ENCODE measurements at places on chromosomes 2 and 18. TPM values are rescaled to one million over a fixed set of nuclear protein-coding genes. Genes with fewer than 3 reads are reported as not detected.

FOXI3 gene
- polyA plus RNA-seq: 0.08 TPM

DNA sequence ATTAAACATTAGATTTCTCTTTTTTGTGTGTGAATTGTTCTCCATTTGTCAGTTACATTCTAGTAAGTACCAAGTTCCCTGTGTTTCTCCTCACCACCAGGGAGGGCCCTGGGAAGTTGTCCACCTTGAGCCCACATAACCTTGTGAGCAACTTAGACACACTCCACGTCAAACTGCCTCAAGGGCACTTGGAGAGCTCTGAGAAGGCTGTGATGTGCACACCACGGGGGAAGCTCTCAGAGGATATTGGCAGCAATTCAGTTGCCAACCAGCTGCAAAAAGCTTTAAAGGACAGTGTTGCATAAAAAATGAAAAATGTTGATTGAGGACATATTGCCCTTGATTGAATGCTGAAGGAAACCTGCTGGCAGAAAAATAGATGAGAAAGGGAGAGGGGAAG, 743.6 kb downstream of the RNF144A start:
- DNase-seq: no peak

DNA sequence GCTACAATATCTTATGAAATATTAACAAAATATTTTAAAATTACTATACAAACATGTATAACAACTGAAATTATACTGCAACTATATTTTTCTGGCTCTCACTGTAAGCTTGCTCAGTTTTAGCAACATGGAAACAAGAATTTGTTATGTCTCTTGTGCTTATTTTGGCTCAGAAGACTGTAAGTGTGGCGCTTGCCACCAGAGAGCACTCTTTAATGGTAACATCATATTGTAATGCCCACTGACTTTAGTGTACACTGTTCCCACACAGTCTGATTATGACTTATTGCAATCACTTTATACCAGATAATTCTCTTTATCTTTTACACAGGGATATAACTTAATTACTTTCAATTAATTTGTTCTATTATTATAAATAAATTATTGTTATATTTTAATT, 1500.6 kb upstream of the TMEFF2 start:
- no peak for DNase-seq

ASAP2 gene
- polyA plus RNA-seq: 57.5 TPM

- DNase-seq: no peak
Observed at GRCh38 chr2:132741754-132742153, 71.7 kb upstream of the LYPD1 start.

DNA sequence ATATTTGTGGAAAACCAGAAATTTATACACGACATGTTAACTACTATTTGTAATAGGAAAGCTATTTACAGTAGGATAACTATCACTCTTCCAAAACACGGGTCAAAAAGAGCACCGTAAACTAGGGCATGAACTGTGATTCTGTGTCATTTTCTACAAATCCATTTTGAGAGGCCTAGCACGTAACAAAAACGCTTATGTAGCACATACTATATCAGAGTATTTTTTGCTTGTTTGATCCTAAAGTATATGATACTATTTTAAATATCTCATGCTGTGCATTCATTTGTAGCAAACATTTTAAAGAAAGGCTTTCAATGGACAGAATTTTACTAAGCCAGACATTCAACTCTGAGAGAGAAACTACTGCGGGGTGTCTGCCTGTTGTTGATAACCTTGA, 45.1 kb downstream of the WDFY1 start:
- DNase-seq: no peak

GRCh38 chr2:164705412-164706167, 84.3 kb upstream of the GRB14 start:
- DNase-seq: no peak

- no peak for DNase-seq
Observed at GRCh38 chr18:59220784-59221765, 1.1 kb downstream of the GRP start.

DNA sequence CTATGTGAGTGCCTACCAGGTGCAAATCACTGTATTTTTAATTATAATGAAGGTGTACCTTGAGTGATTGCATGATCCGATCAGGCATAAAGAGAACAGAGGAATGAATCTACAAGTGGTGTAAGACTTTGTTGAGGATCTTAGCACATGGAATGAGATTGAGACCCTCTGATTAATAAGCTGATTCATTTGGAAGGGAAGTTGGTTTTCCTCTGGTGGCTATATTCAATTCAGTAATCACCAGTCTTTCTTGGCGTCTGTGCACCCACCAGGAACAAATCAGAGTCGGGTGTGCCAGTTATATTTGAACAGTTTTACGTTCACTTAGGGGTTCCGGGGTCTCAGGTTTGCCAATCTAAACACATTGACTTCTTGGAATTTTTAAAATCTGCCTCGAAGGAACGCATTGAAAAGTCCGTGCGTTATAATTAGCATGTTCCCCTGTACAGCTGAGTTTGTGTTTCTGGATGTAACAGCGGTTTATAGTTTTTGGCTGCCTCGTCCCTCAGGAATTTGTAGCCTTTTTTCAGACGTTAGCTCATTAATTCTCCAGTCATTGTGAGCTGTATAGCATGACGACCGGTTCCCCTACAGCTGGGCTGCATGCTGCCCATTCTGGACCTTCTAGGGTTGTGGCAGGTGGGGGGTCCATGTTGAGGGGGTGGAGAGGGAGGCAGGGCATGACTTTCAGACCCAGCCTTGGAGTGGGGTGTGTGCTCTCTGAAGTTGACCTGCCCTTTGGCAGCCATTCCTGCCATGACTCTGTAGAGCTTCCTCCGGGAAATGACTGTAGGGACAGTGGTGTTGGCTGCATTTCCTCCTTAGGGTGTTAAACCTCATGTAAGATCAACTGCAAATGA, 20.3 kb downstream of the MYO1B start:
- peak; percentile 65 for DNase-seq

TUBA4B gene
- 0.91 TPM for polyA plus RNA-seq

HOXD10 gene
- polyA plus RNA-seq: 169 TPM

DYSF gene
- 15.5 TPM for polyA plus RNA-seq

DNA sequence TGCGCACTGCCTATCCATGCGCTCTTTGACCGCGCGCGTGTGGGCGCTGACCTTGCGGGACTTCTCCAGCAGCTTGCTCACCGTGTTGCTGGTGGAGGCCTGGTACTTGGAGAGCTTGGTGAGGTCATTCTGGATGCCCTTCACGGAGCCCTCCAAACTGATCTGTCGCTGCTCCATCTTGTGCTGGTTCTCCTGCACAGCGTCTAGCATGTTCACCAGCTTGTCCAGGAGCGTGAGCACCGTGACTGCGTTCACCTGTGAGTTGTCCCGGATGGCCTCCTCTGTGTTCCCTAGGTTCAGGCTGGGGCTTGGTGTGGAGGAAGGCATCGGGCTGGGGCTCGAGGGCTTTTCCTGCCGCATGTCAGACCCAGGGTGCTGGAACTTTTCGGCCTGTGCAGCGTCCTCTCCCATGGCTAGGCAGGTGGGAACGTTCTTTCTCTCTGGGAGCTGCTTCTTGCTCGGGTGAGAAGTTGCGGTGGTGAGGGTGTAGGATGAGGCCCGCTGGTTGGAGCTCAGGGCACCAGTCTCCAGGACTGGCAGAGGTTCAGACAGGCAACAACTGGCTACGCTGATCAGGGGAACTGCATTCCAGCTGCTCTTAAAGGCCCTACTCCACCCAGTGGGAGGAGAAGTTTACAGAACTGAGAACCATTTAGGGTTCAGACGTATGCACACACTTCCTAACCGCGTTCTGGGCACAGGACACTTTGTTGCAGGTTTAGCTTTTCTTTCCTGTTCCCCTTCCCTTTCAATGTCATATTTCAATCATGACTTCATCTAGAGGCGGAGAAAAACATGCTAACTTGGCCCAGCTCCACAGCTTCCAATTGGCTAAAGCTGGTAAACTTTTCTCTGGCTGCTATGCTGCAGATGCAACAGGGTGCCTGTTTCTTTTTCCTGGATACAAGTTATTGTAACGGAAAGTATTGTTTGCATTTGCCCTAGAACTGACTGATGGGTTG, at the start of gene CAVIN2:
Gene CAVIN2 (minus strand): TSS at position 574 of the 962 bp plus-strand sequence. CDS start 163 bp downstream, at position 411.
- no peak for DNase-seq

GRCh38 chr2:231666171-231667095, 41.9 kb upstream of the PTMA start:
- no peak for DNase-seq

- DNase-seq: no peak
Observed at GRCh38 chr2:96596596-96596995, 41.5 kb downstream of the KANSL3 start.

DES gene
- 8.4 TPM for polyA plus RNA-seq

GRCh38 chr18:35936951-35937350, 35.5 kb upstream of the RMP24 start:
- DNase-seq: no peak

- DNase-seq: no peak
Observed at GRCh38 chr2:176535467-176536113, 266.3 kb downstream of the MTX2 start.

DNA sequence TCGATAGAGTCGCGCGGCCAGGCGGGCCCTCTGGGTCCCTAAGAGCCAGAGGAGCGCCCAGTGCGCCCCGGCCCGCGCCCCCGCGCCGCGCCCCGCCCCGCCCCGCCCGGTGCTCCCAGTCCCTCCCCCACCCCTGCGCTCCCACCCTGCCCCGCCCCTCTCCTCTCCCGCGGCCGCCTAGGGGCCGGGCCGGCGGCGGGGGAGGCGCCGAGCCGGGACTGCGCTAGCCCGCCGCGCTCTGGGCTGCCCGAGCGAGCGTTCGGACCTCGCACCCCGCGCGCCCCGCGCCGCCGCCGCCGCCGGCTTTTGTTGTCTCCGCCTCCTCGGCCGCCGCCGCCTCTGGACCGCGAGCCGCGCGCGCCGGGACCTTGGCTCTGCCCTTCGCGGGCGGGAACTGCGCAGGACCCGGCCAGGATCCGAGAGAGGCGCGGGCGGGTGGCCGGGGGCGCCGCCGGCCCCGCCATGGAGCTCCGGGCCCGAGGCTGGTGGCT, at the start of gene GPC1:
Gene GPC1 (plus strand): TSS at position 207 of the 491 bp plus-strand sequence. CDS start 256 bp downstream, at position 463.
- no peak for DNase-seq

- no peak for DNase-seq
Observed at GRCh38 chr2:164386231-164386630, 235.1 kb downstream of the GRB14 start.

ARMC9 gene
- polyA plus RNA-seq: 23.9 TPM

CYBRD1 gene
- polyA plus RNA-seq: 55.3 TPM

- no peak for DNase-seq
Observed at GRCh38 chr2:119862127-119862889, 102.6 kb downstream of the PTPN4 start.

IFT172 gene
- 33.3 TPM for polyA plus RNA-seq

GRCh38 chr2:207251022-207251421, 85.3 kb upstream of the KLF7 start:
- no peak for DNase-seq

- DNase-seq: no peak
Observed at GRCh38 chr2:72137498-72138010, 10.1 kb downstream of the CYP26B1 start.

- no peak for DNase-seq
Observed at GRCh38 chr2:70679259-70679658, 88.7 kb downstream of the ADD2 start.

GRCh38 chr2:169422120-169422519, 57.2 kb upstream of the BBS5 start:
- no peak for DNase-seq

DNA sequence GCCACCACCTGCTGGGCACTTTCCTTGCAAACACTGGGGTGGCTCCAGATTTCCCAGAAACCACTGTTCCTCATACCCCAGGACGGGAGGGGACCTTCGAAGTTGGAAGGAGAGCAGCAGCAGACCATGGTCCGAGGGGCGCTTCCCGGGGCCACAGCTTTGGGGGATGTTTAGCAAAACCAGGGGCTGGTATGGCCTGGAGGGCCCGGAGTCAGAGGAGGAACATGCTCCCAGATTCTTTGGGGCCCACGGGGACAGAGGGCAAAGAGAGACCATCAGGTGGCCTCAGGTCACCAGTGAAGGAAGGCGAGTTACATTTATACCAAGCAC, 25.3 kb downstream of the HS6ST1 start:
- no peak for DNase-seq

TMEM127 gene
- 45.6 TPM for polyA plus RNA-seq

- no peak for DNase-seq
Observed at GRCh38 chr2:196802401-196802800, 2.9 kb upstream of the GTF3C3 start.

GRCh38 chr2:137118140-137118539, 352.8 kb downstream of the THSD7B start:
- DNase-seq: no peak

DNA sequence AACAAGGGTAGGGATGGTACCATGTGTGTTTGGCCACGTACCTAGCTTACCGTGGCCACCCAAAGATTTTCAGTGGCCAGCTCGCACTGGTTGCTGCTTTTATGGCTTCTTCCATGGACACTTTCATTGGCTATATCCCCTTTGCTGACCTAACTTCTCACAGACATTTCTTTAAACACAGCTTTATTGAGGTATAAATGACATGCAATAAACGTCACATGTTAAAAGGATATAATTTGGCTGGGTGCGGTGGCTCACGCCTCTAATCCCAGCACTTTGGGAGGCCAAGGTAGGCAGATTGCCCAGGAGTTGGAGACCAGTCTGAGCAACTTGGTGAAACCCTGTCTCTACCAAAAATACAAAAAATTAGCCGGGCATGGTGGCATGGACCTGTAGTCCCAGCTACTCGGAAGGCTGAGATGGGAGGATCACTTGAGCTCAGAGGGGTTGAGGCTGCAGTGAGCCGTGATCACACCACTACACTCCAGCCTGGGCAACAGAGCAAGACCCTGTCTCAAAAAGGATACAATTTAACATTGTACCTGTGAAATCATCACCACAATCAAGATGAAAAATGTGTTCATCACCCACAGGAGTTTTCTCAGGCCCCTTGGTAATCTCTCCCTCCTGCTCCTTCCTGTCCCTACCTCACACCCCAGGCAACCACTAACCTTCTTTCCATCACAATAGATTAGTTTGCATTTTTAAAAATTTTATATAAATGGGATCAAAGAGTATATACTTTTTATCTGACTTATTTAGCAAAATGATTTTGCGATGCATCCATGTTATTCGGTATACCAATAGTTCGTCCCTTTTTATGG, 127.8 kb upstream of the PPP1CB start:
- DNase-seq: no peak

DNA sequence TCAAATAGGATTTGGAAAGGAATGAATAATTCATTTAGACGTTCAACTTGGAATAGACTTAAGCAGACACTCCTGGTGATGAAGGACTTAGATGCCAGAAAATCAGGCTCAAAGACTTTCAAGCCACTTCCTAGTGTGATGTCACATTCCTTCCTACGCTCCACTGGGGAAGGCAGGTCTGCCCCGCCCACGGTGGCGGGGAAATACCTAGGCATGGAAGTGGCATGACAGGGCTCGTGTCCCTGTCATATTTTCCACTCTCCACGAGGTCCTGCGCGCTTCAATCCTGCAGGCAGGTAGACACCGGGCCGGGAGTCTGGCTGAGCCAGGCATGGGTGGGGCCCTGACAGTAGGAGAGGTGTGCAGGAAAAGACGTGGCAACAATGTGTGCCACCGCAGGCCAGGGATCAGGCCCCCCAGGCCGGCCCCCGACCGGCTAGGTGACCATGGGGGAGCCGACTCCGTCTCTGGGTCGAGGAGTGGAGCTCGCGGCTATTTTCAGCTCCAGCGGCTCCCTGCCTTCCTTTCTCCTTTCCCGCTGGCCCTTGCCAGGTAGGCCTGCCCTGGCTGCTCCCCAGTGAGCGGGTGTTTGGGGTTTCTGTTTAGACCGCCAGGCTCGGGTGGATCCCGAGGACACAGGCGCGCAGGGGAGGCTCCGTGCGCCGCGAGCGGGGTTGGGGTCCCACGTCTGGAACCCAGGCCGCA, at the start of gene IL1RL2:
Gene IL1RL2 (plus strand): TSS at position 233 of the 705 bp plus-strand sequence. CDS start 845 bp downstream, outside the sequence.
- DNase-seq: no peak

SLC5A7 gene
- polyA plus RNA-seq: 0.84 TPM
